Stimulated activated CD4-positive, alpha-beta T cell treated with anti-CD3 and anti-CD28 coated beads, Interleukin-1b, Interleukin-23, amount 100 ng/mL, for 48 hours (primary cell): ENCODE measurements at places on chromosomes 2 and 18.

DNA sequence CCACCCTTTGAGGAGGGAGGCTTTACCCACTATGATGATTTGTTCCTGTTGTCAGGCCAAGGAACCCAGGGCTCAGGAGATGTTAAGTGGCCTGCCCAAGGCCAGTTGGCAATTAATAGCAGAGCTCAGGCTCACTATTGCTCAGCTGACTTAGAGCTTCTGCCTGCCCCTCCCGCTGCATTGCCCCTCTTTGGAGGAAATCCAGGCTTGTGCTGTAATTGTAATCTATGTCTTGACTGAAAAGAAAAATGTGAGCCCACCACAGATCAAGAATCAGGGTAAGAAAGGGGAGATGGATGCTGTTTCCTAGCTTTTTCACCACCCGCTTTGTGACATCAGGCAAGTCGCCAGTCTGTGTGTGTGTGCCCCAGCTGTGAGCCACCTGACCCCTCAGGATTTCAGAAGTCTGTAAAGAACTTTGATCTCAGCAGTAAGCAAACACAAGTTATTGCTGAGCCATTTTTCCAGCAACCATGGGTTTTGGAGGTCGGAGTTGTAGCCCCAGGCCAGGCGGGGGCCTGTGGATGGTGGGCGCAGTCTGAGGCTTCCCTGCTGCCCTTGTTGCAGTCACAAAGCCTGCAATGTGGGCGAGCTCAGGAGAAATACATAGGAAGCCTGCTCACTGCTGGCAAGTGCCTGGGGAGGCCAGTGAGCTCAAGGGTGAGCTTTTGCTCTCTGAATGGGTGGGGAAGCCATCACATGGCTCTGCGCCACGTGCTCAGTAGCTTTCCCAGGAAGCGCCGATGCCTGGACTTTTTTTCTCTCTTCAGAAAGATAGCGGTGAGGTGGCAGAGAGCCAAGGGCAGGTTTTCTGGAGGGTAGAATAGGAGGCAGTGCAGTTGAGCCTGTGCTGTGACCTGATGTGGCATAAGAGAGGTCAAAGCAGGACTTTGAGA is 6.1 kb downstream of the CABLES1 start:
- DNase-seq: no peak

DNA sequence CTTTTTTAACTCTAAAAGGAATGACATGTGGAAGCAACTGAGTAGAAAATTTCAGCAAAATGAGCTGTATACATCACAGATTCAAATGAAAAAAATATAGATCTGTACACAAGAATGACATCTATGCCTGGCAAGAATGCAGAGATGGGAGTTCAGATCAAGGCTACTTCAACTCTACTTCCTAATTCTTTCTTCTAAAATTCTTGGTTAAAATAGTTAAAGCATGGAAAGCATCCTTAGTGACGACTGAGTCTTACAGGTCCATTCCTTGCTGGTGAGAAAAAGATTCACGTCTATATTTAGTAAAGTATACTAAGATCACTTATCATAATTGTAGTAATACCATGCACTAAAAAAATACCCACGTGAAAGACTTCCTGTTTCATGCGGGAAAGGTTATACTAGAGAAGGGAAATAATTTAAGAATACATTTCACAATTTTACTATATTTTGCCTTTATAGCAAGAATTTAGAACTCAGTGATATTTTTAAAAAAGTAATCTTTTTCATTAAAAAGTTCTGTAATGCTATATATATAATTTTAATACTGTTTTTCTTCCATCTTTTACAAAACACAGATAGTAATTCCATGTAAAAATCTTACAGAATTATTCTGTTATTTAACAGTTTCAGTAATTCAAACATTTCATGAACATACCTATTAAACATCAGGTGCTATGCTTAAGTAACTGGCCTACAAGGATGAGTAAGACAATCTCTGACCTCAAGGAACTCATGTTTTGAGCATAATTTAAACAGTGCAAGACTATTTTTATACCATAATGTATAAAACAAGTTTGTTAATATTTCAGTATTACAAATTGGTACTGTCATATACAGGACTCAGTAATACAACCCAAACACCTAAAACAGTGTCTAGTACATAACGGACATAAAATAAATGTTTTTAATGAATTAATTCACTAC is 159.6 kb downstream of the BAZ2B start:
- no peak for DNase-seq

DNA sequence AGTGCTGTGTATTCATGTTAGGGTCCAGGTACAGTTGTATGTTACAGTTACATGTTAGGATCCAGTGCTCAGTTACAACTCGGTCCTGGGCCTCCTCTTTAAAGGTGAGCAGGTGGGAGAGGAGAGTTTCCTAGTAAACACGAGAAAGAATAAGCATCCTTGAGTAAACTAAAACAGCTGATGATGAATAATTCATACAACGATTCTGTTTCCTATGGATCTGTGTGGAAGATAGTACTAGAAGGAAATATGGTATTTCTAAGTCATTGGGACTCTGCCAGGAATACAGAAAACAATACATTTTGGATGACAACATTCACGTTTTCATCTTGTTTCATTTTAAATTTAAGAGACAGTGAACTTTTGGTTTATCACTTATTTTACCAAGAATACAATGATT is 29.5 kb downstream of the SNTG2 start:
- no peak for DNase-seq

DNA sequence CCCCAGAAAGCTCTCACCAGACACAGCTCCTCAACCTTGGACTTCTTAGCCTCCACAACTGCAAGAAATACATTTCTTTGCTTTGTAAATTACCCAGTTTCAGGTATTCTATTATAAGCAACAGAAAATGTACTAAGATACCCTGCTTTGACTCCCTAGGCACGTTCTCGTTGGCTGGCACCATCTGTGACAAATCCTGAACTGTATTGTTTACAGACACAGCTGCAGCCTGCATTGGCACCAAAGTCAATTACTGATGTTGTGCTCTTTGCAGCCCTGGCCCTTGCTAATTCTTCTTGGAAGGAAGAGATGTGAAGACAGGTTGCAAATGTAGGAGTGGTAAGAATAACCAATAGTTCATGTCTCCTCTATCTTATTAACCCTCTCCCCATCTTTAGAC is 72.7 kb upstream of the FAM136A start:
- DNase-seq: no peak

GRCh38 chr2:235740821-235741220 is 247.0 kb downstream of the AGAP1 start:
- DNase-seq: no peak

DNA sequence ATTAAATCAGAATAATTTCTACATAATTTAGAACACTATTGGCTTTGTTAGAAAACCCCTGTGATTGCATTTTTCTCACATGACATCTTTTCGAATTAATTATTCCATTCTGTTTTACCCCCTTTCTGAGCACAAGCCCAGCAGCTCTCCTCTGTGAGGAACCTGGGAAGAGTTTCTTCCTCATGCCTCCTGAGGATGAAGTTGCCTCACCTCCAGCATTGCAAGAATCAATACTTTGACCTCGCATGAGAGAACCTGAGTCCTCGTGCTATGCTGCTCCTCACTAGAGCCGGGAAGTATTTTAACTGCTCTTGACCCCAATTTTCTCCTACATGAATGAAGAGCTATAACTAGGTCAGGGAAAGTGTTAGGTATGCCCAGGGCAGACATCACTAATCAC is 77.1 kb upstream of the RAPH1 start:
- DNase-seq: no peak

- no peak for DNase-seq
These were observed 45.6 kb downstream of the APLF start for GRCh38 chr2:68512966-68513365.

- DNase-seq: no peak
These were observed 88.3 kb upstream of the UBE2E3 start for GRCh38 chr2:180892091-180892490.

- no peak for DNase-seq
These were observed 35.8 kb upstream of the CCNT2 start for GRCh38 chr2:134882773-134883172.

DNA sequence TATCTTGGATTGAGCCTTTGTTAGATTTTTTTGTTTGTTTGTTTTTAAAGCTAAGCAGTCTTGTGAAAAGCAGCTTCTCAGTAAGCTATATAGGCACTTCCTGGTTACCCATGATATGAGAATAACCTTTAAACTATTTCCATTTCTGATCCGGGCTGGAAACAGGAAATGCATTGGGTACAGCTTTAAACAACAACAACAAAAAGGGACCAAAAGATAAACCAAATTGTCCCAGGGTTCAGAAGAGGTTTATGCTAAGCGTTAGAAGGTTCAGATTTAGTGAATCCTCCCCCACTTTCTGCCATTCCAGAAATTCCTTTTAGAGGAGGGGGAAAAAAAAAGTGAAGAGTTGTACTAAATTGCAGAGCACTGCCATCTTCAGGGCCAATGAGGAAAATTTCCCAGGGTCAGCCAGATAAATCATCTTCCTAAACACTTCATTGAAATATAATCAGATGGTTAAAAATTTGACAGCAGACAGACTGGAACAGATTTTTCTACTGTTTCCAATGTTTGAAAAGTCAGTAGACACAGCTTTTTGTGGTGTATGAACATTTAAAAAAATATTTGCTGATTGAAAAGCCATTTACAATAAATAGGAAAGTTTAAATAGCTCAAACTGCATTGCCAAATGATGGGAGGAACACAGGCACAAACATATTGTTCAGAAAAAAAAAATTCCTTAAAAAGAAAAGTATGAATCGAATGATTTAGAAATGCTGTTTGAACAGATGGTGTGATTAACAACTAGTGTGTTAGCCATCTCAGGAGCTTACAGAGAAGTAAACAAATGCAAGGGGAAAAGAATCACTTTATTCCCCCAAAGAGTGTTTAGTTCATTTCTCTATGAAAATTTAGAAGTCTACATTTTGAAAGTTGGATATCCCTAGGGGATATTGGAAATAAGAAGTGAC is 189.9 kb upstream of the TANK start:
- no peak for DNase-seq

- no peak for DNase-seq
These were observed 355.5 kb upstream of the ZEB2 start for GRCh38 chr2:144875290-144875969.

- no peak for DNase-seq
These were observed 1.7 kb downstream of the ARHGAP28 start for GRCh38 chr18:6731222-6731596.

DNA sequence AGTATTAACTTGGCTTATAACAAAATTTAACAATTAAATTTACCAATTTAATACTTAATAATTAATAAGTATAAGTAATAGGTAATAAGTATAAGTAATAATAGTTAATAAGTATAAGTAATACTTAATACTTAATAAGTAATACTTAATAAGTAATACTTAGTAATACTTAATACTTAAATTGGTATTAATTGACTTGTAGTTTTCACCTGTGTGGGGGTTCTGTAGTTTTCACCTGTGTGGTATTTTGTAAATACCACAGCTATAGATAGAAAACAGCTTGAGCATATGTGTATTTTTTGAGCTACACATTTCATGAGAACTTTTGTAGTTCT is 55.4 kb downstream of the MAPRE2 start:
- no peak for DNase-seq

GRCh38 chr2:197433780-197434438 is 919 bp downstream of the SF3B1 start:
- DNase-seq: no peak

DNA sequence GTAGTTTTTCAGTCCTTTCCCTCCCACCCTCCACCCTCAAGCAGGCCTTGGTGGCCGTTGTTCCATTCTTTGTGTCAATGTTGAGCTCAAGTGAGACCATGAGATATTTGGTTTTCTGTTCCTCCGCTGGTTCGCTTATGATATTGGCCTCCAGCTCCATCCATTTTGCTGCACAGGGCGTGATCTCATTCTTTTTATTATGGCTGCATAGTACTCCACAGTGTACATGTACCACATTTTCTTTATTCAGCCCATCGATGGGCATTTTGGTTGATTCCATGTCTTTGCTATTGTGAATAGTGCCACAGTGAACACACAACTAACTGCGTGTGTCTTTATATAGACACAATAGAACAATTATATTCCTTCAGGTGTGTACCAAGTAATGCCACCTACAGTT is 14.1 kb downstream of the AGAP1 start:
- DNase-seq: no peak

- no peak for DNase-seq
These were observed 220.1 kb downstream of the TMEM163 start for GRCh38 chr2:134498654-134499053.

GRCh38 chr2:28251337-28251736 is 141.3 kb upstream of the FOSL2 start:
- no peak for DNase-seq

DNA sequence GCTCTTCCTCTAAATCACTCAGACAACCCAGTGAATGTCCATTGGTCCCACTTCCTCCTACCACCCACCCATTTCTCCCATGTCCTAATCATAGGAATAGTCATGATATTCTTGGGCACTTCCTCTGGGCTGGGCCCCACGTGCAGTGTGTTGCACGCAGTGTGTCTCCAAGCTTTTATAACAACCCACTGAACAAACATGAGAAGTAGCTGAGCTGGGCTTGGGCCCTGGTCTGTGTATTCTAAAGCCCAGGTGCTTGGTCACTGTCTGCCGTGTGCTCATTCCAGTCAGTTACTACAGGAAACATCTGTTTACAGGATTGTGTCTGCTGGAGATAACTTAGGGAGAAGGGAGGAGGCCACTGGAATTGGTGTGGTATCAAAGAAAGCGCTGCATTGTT is 64.2 kb upstream of the THOC1 start:
- DNase-seq: no peak

- no peak for DNase-seq
These were observed 106.3 kb downstream of the BIRC6 start for GRCh38 chr2:32463110-32463509.

DNA sequence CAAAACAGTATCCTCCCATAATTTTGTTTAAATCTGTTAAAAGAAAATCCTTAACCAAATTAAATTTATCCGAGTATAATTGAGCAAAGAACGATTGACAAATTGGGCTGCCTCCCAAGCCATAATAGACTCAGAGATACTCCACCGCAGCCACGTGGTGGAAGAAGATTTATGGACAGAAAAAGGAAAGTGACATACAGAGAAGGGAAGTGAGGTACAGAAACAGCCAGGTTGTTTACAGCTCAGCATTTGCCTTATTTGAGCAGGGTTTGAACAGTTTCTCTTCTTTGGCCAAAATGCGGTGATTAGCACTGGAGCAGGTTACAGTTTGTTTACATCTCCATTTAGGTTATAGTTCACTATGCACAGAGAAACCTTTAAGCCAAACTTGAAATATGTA is 60.8 kb downstream of the KYNU start:
- DNase-seq: no peak

DNA sequence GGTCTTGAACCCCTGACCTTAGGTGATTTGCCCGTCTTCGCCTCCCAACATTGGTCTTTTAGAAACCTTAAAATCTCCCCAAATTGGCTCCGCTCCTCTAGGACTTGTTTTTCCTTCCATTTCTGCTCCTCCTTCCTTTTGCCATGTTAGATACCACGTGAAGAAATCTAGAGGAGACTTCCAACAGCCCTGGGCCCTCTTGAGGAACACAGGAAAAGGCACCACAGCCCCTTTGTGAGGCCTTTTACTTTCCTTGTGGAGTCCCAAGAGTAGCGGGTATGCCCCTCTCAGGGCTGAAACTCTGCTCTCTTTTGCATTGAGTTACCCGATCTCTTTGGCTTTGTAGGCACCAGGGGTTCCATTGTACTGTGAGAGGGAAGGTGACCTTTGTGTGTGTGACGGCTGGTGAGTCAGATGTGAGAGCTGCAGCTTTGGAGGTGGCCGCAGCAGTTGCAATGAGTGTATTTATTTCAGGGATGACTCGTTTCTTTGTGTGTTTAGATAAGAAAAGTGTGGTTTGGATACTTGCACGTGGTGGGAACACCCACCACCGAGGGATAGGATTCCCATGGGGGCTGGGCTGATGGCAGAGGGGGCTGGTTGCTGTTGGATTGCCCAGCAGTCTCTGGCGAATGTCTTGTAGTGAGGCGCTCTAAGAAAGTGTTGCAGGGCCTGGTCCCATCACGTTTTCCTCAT is 218.4 kb upstream of the HS6ST1 start:
- DNase-seq: peak; percentile 49

GRCh38 chr2:146414456-146414855 is 1430.4 kb upstream of the ACVR2A start:
- no peak for DNase-seq
